GM23338 (cell line): ENCODE measurements at places on chromosomes 13 and 19.

- no peak for DNase-seq
These were observed 3.5 kb downstream of the SSC5D start for GRCh38 chr19:55491546-55492360.

- DNase-seq: no peak
These were observed 7.8 kb upstream of the DGKH start for GRCh38 chr13:42040730-42041010.

GRCh38 chr19:42762789-42763188 is 2.7 kb downstream of the PSG8 start:
- no peak for DNase-seq

DNA sequence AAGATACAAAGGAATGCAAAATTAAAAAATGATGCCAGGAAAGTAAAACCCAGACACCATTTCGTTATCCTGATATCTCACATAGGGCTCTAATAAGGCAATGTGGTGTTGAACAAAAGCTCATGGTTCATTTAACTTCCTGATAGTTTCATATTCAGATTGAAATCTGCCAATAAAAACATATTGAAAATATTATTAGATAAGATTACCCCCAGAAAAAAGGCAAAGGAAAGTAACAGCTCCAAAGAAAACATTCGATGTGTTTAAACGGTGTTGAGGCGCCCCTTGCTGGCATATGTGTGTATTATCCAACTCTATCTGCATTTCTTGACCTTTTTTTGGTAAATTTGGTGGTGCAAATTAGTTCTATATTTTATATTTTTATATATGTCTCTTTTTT is 75.9 kb downstream of the ESD start:
- peak; percentile 73 for DNase-seq

- peak; percentile 55 for DNase-seq
These were observed 1.1 kb downstream of the COX6B2 start for GRCh38 chr19:55353356-55353802.

- DNase-seq: no peak
These were observed 23.8 kb downstream of the TEX101 start for GRCh38 chr19:43438291-43439031.

DNA sequence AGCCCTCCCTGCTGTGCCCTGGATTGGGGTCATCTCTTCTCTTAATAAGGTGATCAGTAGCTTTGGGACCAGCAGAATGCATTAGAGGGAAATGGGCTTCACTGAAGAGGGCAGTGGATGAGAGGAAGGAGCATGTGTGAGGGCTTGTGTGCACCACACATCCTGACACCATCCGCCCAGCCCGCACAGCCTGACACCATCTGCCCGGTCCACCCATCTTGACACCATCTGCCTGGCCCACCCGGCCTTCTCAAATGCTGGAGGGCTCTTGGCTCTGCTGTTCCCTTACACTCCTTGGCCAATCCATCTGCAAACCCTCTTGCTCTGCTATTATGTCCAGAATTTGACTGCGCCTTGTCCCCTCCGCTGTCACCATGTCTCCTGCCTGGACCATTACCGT is 41.8 kb downstream of the BICRA start:
- DNase-seq: no peak

DNA sequence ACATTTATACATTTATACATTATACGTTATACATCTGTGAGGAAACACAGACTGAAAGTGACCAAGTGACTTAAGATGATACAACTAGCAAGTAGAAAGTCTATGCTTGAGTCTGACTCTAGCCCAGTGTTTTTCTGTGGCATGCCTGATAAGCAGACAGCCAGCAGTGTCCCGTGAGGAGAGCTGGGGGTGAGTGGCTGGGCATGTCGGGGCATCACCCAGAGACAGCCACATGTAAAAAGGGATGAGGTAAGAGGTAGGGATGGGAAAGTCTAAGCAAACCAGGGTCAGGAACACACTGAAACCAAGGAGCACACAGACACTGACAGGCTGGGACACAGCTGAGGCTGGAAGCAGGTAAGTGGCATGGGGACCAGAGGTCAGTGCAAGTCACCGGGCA is 333.2 kb downstream of the FOXO1 start:
- no peak for DNase-seq

DNA sequence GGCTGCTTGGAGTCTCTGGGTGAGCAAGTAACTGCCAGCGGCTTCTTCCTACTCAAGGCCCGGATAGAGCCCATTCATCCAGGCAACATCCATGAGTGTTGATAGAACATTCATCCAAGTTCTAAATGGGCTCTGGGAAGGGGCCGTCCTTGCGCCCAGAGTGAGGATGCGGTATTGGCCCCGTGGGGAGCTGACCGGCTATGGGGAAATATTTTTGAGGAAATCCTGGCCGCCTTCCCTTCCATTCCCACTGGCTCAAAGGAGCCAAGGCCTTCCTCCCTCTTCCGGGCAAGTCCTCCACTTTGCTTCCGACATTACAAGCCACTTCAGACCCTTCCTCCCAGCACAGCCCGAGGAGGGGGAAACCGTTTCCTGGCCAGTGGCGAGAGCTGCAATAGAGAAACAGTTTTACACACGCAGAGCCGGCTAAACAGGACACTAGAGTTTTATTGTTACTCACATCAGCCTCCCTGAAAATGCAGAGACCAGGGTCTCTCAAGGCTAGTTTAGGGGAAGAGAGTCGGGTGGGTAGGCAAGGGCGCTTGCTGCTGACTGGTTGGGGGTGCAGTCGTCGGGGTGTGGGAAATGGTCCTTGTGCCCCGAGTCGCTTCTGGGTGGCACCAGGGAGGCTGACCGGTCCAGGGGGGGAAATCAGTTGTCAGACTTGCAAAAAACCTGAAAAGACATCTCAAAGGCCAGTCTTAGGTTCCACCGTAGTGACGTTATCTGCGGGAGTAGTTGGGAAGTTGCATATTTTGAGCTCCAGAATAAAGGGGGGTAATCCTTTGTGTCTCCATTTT is 37.5 kb downstream of the C13orf46 start:
- no peak for DNase-seq

- no peak for DNase-seq
These were observed 151.1 kb downstream of the LHFPL6 start for GRCh38 chr13:39451860-39452301.

DNA sequence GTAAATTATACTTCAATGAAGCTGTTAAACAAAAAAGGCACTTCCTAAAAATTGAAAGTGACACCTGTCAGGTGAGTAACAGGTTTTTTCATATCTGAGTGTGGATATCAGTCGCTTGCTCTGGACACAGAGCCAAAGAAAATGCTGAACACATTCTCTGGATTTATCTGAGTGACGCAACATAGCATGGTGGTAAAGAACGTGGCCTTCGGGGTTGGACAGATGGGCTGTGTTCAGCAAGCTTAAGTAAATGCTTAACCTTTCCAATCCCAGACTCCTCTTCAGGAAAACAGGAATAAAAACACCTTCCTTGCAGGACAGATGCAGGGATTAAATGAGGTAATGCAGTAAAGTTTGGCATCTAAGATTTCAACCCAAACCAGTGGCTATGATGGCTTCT is 132.0 kb downstream of the FOXO1 start:
- no peak for DNase-seq

GRCh38 chr13:41603917-41604316 is 146.6 kb downstream of the RGCC start:
- DNase-seq: no peak

DNA sequence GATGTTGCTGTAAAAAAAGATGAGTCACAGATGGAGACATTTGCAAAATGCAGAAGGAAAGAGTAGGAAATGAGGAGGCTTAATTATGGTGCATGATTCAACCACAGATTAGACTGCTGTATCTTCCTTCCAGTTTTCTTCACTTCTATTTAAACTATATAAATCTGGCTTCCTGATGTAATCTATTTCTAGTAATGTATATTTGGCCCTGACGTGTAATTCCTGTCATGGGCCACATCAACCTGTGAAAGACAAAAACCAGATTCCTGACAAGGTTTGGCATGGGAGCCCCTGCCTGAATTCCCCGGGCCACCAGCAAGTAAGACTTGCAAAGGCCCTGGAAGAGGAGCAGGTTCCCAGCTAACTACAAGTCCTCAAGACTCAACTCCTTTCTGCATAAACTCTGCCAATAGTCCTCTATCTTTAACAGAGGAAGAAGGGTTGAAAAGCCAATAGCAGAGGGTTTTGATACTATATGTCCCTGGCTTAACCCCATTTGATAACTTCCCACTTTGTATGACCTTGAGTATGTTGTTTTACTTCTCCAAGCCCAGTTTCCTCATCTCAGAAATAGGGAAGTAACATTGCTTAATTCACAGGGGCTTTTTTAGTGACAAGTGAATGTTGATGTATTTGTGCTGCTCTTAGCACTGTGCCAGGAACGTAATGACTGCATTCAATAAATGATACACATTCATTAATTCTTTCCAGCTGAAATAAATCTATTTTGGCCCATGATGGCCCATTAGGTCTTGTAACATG is 172.7 kb downstream of the SPRY2 start:
- DNase-seq: no peak

DNA sequence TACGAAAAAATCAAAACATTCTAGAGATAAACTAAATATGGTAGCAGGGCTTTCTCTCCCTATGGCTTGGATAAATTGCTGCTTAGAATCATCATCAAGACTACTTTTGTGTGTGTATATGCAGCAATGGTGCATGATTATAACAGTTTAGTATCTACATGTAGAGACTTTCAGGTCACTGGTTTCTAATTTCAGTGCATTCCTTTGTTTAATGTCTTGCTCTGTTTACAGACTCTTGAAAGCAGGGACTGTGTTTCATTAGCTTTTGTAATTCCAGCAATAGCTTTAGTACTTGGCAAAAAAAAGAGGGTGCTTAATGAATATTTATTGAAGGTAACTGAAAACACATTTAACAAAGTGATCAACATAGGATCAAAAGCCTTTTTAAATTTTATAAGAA is 420.7 kb downstream of the PCDH9 start:
- no peak for DNase-seq

DNA sequence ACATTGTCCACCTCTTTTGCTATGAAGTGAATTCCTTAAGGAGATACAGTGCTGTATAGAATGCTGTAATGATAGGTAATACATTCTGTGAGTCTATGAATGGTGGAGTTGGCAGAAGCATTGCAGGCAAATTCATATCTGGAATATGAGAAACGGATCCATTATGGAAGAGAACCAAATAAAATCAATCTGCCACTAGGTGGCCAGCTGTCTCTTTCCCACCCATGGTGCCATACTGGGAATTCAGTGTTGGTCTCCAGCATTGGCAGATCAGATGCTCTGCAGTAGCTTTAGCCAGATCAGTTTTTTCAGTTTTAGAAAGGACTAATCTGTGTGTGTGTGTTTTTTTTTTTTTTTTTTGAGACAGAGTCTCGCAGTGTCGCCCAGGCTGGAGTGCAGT is 27.6 kb downstream of the DNAJC3 start:
- peak; percentile 57 for DNase-seq

DNA sequence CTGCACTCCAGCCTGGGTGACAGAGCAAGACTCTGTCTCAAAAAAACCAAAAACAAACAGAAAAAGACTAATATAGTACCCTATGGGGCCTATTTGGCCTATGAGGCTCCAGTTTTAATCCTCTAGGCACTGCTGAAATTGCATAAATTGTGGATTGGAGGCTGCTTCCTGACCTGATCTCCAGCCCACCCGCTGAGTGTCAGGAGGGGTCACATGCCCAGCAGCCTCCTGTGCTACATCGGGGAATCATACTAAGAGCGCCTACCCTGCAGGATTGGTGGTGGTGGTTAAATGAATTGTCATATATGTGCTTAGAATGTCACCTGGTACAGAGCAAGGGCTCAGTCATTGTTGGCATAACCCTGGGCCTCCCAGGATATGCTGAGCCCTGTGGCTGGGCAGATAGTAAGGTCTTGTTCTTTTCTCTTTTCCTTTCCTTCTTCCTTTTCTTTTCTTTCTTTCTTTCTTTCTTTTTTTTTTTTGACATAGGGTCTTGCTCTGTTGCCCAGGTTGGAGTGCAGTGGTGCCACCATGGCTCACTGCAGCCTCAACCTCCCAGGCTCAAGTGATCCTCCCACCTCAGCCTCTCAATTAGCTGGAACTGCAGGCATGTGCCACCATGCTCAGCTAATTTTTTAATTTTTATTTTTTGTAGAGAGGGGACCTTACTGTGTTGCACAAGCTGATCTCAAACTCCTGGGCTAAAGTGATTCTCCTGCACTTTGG is 31.3 kb downstream of the LTBP4 start:
- peak; percentile 85 for DNase-seq

DNA sequence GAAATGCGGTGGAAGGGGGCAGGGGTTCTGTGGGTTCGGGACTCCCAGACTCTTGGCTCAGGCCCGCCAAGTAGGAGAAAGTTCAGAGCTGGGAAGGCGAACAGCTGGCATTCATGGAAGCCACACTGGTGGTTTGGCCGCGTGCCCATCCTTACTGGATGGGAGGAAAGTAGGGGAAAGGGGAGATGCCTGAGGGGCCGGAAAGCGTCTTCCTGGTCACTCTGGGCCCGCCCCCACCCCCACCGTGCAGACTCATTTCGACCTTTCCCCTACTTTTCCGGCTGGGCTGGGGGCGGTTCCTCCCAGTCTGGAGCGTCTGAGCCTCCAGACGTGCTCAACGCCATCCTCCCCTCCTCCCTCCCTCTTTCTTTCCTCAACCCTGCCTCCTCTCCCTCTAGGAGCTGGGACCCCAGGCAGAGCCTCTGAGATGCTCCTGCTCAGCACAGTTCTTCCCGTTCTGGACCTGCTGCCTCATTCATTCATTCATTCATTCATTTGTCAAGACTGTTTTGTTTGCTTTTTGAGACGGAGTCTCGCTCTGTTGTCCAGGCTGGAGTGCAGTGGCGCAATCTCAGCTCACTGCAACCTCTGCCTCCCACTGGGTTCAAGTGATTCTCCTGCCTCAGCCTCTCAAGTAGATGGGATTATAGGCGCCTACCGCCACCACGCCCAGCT is 3.5 kb downstream of the ANGPTL4 start:
- peak; percentile 84 for DNase-seq

GRCh38 chr13:77516342-77516789 is 19.1 kb upstream of the SCEL start:
- DNase-seq: peak; percentile 12

DNA sequence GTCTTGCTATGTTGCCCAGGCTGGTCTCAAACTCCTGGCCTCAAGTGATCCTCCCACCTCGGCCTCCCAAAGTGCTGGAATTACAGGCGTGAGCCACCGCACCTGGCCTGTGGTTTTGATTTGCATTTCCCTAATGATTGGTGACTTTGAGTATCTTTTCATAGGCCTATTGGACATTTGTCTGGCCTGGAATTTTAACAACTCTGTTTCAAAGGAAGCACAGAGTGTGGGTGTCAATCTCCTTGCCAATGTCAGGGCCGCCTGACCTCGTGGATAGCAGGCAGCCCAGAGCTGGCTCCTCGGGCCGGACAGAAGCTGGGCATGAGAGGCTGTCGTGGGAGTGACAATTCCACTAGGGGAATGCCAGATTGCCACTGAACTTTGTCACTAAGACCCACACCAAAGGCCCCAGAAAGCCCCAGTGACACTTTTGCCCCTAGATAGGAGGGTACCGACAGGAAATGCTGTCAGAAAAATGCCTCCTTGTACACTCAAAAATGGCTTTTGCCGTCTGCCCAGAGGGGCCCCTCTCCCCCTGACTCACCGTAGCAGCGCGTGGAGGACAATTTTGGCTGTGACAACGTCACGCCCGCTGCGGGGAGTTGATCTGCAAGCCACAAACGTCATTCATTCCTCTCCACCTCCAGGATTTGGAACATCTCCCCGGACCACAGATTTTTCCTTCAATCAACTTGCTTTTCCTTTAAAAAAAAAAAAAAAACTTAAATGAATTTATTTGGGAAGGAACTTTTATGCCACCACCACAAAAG is 11.7 kb upstream of the ADGRE5 start:
- no peak for DNase-seq

GRCh38 chr19:13152974-13153568 is 2.9 kb downstream of the IER2 start:
- no peak for DNase-seq

GRCh38 chr13:83311886-83312577 is 570.2 kb downstream of the SLITRK1 start:
- DNase-seq: no peak

- no peak for DNase-seq
These were observed 28.3 kb upstream of the SERPINE3 start for GRCh38 chr13:51311231-51311630.
